Urothelium cell line (cell line): ENCODE measurements at places on chromosomes 2 and 18.

GRCh38 chr2:33917252-33917651 is 318.2 kb upstream of the FAM98A start:
- no peak for DNase-seq

GRCh38 chr2:25279091-25279651 is 62.6 kb downstream of the DNMT3A start:
- DNase-seq: no peak

GRCh38 chr2:23464905-23465537 is 80.0 kb downstream of the KLHL29 start:
- DNase-seq: no peak

- DNase-seq: no peak
These were observed 15.9 kb upstream of the SLC20A1 start for GRCh38 chr2:112629823-112630222.

- DNase-seq: no peak
These were observed 1415.1 kb upstream of the ZEB2 start for GRCh38 chr2:145935016-145935415.

GRCh38 chr2:71895320-71896161 is 252.1 kb downstream of the CYP26B1 start:
- DNase-seq: peak; percentile 2

DNA sequence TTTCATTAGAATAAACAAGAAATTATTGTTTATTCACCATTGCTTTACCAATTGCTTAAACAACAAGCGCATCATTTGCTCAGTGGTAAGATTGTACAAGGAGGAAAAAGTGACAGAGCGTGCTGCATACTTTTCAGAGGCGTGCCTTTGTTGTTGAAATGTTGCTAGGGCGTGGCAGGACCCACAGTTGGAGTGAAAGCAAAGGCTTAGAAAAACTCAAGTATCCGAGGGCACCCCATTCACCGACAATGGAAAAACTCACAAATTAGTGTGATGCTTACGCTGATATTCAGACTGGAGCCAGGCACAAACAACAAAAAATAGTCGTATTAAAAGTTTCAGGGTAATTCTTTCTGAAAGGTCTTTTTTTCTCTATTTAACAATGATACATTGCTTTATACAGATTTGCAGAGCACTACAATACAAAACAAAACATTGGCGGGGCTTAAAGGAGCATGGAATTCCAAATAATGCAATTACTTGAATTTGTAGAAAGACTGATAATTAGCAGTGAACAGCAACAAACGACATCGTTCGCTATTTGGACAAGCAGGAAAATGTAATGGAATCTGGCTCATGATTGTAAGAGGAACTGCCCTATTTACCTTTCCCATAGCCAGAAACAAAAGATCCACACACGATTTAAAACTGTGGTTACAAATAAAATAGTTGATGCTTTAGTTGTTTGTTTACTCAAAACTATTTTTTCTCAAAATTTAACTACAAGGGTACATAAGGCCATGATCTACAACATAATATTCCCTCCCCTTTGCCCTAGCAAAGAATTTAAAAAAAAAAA is 37.8 kb upstream of the RTTN start:
- no peak for DNase-seq

- DNase-seq: no peak
These were observed 7.4 kb downstream of the HTRA2 start for GRCh38 chr2:74537140-74537539.

GRCh38 chr2:224786848-224787247 is 70.7 kb upstream of the CCDC195 start:
- DNase-seq: no peak

GRCh38 chr2:237900891-237901831 is 41.7 kb downstream of the RAMP1 start:
- no peak for DNase-seq

DNA sequence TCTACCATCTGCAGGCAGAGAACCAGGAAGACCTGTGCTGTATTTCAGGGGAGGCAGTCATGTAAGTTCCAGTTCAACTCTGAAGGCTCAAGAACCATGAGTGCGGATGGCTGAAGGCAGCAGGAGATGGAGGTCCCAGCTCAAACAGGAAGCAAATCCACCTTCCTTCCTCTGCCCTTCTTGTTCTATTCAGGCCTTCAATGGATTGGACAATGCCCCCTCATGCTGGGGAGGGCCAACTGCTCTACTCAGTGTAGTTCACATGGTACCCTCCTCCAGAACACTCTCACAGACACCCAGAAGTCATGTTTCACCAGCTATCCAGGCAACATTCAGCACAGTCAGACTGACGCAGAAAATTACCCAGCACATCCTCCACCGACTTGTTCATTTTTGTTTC is 39.1 kb upstream of the RAB31 start:
- DNase-seq: no peak

- no peak for DNase-seq
These were observed 232.0 kb downstream of the ANAPC1 start for GRCh38 chr2:111652038-111652437.

GRCh38 chr2:9264301-9264700 is 57.7 kb downstream of the ASAP2 start:
- no peak for DNase-seq

DNA sequence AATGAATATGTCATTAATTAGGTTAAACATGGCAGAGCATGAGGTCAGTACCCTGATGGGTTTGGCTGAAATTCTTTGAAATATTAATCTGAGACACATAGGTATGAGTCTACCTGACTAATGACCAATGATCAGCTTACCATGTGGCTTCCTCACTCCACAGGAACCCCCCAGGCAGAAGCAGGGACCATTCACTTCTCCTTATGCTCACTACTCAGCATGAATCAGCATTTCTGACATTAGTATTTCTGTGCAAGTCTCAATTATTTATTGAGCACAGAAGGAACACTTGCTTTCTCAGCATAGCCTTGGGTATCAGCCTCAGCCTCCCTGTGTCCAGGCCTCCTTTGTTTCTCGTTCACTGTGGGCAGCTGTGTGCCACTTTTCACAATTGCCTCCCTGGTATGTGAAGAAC is 9.3 kb upstream of the KCNE4 start:
- DNase-seq: no peak

- DNase-seq: no peak
These were observed 409.8 kb downstream of the GPD2 start for GRCh38 chr2:156845806-156846558.

DNA sequence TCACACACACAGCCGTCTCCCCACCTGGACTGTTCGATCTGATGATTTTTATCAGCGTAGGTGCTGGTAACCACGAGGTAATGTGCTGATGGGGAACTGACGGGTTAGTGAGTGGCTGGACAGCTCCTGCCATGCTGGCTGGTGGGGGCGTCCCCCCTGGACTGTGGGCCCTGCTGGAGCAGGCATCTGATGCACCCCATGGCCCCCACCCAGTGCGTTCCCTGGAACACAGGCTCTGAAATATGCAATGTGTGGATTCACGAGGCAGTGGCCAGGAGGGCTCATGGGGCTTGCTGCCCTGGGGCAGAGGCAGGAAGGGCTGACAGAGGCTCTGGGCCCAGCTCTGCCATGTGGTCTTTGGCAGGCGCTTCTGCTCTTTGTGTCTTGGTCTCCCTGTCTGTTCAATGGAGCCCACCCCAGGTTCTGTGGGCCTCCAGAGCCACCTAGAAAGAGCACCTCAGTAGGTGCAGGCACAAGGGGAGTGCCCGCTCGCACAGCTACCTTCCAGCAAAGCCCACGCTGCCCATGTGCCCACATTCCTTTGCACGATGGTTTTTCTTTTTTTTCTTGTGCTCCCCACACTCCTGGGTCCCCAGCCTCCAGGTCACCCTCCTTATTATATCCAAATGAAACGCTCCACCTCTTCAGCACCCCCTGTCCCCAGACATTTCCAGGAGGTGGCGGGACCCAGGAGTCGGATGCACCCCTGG is 10.3 kb upstream of the PXDN start:
- no peak for DNase-seq

DNA sequence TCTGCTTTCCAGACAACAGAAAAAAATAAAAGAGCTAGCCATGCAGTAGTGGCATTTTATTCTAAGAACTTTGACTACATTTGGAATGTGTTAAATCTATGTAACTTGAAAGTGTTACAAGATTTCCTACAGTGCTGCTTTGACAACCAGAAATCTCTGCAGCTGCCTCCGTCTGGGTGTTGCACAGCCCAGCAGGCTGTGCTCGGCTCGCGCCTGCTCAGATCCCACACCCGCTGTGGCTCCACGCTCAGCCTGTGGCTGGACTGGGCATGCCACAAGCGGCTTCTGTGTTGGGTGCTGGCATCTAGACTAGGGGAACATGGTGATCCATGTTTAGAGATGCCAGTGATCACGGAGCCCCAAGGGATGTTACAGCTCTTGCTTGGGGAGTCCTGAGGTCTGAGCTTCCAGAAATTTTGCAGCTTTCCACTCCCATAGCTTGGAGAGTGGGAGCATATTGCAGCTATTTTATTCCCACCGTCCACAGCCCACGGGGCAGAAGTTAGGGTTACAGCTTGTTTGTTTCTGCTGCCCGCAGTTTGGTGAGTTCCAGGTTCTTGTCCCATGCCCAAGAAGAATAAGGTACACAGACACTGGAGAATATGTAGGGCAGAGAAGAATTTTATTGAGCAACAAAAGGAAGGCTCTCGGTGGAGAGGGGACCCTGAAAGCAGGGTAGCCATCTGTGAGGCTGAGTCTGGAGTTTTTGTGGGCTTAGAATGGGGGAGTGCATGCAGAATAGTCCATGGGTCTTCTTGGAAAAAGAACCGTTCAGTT is 44.1 kb downstream of the FAM171B start:
- DNase-seq: no peak

- no peak for DNase-seq
These were observed 12.1 kb upstream of the CXCR4 start for GRCh38 chr2:136130045-136130444.

DNA sequence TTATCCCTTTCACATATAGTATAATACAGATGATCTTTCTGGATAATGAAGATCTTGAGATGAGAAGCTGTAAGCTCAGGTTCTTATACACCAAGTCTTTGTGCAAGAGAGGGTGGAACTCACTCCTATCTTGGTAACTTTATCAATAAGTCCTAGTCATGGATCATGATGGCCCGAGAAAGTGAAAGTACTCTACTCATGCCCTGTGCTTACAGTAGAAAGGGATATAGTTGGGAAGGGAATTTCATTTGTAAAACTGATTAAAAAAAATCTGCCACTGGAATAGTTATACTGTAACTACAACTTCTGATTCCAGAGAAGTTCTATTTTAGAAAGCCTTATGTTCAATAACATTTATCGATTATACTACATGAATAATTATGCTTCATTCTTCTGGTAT is 51.8 kb downstream of the MYO3B start:
- DNase-seq: no peak

DNA sequence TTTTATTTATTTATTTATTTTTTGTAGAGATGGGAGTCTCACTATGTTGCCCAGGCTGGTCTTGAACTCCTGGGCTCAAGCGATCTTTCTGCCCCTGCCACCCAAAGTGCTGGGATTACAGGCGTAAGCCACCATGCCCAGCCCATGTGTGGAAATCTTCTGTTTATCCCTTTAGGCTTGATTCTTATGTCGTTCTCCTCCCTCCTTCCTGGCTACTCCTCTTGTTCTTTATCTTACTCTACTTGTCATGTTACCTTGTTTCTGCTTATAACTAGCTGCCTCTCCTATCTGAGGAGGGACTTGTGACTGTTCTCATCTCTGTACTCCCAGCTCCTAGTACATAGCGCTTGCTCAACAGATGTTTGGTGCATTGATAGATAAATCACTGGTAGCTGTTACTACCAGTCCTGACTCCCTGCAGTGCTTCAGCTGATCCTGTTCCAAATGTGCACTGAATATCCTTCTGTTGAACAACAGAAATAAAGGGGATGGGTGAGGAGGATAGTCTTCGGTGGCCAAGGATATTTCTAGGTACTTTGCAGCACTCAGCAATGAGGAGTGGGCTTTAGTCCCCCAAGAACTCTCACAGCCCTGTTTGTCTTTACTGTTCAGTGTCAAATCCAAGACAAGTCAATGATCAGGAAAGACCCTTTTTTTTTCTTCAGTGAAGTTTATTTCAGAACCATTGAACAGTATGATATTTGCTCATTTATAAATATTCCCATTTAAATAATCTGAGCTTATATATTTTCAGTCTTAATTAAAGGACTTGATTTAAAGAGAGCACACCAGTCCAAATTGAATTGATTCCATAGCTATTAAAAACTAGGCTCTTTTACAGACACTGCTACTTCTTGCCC is 7.2 kb downstream of the IL1B start:
- no peak for DNase-seq

DNA sequence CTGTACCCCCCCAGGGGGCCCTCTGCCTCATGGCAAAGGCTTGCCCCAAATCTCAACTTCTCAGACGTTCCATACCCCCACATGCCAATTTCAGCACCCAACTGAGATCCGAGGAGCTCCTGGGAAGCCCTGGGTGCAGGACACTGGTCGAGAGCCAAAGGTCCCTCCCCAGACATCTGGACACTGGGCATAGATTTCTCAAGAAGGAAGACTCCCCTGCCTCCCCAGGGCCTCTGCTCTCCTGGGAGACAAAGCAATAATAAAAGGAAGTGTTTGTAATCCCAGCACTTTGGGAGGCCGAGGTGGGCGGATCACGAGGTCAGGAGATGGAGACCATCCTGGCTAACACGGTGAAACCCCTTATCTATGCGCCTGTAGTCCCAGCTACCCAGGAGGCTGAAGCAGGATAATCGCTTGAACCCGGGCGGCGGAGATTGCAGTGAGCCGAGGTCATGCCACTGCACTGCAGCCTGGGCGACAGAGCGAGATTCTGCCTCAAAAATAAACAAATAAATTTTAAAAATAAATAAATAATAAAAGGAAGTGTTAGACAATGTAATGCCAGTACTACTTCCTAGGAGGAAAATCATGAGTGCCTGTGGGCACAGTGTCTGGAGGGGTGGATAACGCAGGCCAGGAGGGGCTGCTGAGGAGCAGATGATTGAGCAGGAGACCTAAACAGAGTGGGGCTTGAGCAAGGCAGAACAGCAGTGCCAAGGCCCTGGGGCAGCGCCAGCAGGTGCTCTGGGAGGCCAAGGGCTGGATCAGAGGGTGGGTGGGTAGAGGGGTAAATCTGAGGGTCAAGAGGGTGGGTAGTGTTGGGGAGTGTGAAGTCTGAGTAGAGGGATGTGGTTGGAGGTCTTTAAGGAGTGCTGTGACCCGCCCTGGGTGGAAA is 4.0 kb downstream of the ALPP start:
- no peak for DNase-seq

- no peak for DNase-seq
These were observed 19.7 kb downstream of the CYRIA start for GRCh38 chr2:16645775-16646559.

GRCh38 chr18:54671291-54671881 is 80.3 kb downstream of the DYNAP start:
- no peak for DNase-seq

- DNase-seq: no peak
These were observed 88.6 kb downstream of the AAK1 start for GRCh38 chr2:69554981-69555380.

DNA sequence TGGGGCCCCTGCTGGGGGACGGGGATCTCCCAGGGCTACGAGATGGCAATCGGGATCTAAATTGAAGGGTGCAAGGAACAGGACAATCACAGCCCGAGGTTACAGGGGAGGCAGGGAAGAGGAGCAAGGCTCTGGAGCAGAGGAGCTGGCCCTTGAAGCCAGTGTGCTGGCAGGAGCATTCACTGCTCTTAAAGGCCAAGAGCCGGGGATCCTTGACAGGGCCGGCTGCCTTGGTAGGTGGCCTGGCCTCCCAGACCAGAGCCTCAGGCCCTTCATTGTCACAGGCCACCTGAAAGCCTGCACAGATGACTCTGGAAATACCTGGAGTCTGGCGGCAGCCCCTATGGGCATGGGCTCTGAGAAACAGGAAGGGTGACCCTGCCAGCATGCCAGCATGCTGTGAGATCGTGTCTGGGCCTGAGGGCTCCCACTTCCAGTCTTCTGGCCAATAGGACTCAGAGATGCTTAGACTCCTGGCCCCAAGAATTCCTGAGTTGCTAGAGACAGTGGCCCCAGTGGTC is 38.7 kb downstream of the PDIA6 start:
- no peak for DNase-seq
